ENCODE measurements at places on chromosomes 1 and 21.

- no peak for DNase-seq
Observed at GRCh38 chr1:21308847-21309652, 18.8 kb upstream of the ECE1 start.

GRCh38 chr1:201053155-201053860 lies 29.8 kb upstream of the KIF21B start:
- no peak for DNase-seq

DNA sequence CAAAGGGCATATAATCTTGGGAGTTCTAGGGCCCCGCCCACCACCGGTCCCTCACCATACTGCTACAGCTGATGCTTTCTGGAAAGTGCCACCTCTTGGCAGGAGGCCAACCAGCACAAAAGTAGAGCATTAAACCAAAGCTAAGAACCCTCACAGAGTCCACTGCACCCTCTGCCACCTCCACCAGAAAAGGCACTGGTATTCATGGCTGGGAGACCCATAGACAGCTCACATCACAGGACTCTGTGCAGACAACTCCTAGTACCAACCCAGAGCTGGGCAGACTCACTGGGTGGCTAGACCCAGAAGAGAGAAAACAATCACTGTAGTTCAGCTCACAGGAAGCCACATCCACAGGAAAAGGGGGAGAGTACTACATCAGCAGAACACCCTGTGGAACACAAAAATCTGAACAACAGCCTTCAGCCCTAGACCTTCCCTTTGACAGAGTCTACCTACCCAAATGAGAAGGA lies 10.8 kb downstream of the THEM4 start:
- no peak for DNase-seq

DNA sequence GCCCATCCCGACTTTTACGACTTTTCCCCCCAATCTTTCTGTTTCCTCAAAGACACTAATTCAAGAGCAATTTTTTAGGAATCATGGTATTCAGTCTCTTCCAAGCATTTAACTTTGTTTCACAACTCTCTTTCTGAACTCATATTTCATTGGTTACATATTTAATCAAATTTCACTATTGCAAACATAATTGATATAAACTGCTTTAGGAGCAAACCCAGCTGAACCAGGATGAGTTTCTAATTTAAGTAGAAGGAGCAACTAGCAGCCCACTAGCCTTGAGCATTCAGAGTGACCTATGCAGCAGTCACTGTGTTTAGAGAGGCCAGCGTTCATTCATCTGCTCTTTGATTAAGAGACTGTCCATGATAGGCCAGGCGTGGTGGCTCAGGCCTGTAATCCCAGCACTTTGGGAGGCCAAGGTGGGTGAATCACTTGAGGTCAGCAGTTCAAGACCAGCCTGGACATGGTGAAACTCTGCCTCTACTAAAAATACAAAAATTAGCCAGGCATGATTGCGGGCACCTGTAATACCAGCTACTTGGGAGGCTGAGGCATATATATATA lies 1.8 kb downstream of the CELA2B start:
- DNase-seq: no peak

GRCh38 chr1:224175617-224176016 lies 7.4 kb upstream of the DEGS1 start:
- peak; percentile 35 for DNase-seq

DNA sequence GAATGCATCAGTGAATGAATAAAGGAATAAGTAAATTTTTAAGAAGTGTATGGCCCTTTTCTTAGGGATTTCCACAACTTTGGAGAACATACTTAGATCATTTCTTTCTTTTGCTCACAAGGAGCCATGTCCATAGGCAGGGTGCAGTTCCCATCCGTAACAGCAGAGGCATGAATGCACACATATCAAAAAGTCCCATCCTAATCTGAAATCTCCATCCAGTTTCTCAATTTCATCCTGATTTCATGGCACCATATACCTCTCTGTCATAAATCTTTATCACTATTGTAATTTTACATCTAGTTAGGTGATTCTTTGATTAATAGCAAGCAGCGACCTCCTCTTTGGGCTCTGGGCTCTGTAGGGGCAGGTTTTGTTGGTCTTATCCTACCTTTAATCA lies 359.2 kb downstream of the RRAGC start:
- DNase-seq: no peak

DNA sequence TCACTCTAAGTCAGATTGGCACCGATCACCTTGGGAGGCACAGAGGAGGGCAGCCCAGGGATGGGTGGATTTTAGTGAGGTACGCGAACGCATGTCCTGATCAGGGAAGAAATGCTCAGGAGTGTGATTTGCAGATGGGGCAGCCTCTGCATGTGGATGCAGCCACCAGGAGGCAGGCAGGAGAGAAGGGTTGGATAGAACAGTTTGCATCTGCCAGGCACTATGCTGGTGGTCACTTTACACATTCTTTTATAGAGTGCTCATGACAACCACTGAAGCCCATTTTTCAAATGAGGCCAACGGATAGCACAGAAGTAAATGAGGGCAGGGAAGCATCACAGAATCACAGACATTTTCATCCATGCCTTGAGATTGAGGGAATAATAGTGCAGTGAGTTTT lies 5.7 kb downstream of the LAMB3 start:
- no peak for DNase-seq

DNA sequence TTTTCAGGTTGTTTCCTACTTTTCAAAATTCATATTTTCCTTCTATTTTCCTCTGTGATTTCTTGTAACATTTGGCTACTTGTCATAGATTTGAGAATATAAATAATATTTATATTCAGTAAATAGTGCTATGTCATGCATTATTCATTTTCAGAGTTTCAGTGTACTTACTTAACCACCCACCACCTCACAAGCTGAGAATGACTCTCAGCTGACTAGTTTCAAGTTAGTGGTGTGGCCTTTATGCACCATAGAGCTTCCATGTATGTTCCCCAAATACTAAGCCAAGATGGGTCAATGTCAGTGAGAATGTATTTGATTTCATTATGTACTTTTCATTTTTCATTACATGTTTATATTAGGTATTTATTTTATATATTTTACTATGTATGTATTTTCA lies 56.9 kb upstream of the RGS1 start:
- no peak for DNase-seq

DNA sequence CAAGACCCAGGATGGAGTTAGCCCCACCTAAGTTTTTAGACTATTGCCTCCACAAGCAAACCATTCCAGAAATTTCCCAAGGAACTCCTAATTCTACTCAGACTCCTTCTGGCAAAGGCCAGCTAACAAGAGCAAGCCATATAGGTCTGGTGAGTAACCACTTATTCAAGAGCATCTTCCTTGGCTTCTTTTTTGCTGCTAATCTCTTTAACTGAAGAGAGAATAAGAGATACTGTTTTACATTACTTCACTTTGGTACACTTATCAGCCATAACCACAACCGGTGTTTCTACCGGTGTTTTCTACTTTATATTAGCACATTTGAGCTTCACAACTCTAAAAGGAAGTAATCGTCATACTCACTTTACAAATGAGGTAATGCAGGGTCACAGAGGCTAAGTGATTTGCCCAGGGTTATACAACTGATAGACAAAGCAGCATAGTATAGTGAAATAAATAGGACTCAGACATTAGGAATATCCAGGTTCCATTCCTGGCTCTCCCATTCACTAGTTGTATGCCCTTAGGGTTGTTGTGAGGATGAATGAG lies 1.7 kb upstream of the EPS15 start:
- DNase-seq: no peak
